GM18507 (cell line): ENCODE measurements at places on chromosomes 2 and 18.

- DNase-seq: no peak
Measured at GRCh38 chr18:11388755-11389680, 220.4 kb upstream of the SLC35G4 start.

DNA sequence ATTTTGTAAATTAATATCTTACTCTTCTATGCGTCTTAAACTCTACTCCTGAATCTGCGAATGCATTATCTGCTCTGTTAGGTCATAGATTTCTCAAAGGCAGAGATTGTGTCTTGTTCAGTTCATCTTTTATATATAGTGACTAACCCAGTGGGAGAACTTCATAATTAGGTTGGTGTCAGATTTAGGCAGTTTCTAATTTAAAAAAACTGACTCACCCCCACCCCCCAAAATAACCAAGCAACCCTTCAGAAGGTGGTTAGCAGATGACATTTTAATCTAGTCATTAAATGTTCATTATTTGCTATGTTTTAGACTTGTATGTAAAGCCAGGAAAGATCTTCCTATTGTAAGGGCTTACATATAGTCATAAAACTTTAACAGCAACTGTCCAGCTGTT, 10.4 kb downstream of the SERPINB12 start:
- no peak for DNase-seq

DNA sequence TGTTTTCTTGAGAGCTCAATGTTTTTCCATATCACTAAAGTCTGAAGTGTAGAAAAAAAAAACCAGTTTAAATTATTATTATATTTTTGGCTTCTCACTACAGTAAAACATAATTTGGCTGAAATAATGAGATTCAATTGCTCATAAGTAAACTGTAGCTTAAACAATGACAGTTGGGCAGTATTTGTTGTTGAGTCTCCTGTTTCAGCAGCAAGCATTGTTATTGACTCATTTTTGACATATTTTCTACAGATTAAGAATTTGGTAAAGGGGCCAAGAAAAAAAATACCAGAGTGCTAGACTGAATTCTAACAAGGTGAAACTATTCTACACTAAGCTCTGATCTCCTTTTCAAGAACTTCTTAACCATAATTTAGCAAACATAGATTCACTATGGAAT, 2070.4 kb upstream of the CELF4 start:
- DNase-seq: no peak

DNA sequence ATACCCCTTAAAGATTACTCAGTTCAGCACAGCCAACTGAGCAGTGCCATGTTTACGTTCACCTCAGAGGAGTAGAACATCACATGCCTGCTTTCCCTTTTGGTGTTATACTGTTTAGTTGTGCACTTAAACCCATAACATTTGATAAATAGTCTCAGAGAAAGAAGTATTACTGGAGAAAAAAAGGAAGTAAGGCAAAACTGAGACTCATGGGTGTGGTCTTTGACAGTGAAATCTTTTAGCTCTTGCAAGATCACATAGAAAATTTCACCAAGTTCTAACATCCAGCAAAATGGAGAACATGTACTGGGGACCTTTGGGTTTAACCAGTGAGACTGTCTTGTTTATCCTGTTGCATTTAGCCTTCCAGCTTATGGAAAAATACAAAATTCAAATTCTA, 5.6 kb downstream of the TANK start:
- DNase-seq: no peak

DNA sequence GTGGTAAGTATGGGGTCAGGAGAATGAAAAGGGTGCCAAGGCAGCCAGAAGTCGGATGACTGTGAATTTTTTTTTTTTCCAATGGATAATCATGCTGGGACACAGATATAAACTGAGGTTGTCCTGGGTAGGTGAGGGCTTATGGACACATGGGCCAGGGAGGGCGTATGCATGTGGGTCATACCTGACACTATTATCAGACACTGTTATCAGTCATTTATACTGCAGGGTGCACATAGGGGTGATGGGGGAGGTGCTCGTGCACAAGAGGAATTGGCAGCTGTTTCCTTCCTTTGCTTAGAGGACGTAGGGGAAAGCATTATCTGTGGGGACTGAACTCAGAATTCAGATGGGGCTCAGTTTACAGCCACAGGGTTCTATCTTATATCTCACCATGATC, 10.1 kb downstream of the CTIF start:
- no peak for DNase-seq

DNA sequence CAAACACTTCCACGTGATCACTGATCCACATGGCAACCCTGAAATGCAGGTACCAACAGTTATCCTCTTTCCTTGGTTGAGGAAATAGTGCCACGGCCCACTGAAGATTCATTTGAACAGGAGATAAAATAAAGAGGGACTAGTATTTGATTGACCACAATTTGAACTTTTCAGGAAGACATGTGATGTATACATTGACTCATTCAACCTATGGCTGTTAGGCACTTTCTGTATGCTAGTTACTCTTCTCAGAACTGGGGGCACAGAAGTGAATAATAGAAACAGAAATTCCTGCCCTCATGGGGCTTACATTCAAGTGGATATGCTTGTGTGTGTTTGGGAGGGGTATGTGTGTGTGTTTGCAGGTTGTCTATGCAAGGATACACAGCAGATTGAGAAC, 199.6 kb downstream of the PRKCE start:
- no peak for DNase-seq

DNA sequence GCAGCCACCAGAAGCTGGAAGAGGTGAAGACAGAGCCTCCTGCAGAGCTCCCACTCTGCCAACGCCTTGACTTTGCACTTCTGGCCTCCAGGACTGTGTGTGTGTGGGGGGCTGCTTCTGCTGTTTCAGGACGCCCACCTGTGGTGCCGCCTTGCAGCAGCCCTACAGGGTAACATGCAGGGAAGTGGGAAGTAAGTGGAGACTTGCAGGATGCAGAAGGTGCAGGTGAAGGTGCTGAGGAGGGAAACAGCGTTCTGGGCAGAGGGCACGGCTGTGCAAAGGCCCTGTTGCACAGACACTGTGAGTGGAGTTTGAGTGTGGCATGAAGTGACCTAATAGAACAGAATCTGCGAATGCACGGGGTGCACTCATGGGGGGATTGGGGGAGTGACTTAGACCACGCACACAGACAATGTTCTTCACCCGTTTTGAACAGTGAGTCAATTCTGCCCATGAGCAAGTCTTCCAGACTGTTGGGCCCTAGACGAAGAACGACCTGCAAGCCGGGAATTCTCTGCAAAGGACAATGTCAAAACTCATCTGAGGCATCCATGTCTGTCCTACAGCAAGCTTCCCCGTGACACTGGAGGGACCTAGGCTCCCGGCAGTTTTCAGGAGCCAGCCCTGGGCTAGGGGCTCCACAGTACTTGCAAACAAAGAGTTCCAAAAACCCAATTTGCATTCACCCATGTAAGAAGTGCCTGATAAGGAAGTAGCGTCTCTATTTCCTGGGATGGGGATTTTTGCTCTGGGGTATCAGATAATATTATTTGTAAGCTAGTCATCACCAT, 19.0 kb downstream of the MBP start:
- no peak for DNase-seq

DNA sequence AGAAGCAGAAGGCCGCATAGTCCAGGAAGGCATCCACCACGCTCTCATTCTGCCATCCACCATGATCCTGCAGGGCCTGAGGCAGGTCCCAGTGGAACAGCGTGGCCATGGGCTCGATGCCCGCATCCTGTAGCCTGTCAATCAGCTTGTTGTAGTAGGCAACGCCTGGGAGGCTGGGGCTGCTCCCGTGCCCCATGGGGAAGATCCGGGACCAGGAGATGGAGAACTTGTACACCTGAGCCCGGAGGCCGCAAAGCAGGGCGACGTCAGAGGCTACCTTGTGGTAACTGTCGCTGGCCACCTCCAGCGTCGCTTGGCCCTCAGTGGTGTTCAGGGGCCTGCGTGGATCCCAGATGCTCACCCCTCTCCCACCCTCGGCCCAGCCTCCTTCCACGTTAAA, 19.5 kb downstream of the LCT start:
- no peak for DNase-seq

DNA sequence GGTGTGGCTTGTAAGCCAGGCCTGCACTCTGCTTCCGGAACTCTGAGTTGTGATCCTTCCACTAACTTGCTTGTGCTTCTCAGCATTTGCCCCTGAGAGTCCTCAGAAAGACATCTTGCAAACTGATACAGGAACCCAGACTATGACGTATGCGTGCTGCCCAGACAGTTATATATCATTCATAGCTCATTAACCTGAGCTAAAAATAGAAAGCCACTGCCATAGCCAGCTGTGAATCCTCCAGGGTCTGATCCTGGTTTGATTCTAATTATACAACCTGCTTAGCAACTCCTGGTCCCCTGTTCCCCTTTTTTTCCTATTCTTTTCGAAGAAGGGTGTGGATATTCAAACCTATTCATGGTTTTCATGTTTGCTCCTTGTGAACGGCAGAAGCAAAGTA, 63.7 kb downstream of the MARCHF4 start:
- DNase-seq: no peak

DNA sequence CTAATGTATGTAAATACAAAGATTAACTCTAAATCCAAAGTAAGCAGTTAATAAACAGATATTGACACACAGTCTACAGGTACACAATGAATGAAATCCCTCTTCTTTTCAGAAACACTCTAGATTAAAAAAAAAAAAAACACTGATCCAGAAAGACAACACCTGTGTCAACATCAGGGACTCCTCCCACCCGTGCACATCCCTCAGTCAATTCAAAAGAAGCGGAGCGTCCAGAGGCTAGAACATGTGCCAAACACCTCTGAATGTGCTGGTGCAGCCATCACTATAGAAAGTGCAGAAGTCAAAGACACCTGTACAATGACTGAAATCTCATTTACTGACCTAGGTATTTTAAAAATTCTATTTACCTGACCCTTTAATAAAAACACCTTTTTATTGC, 622.6 kb upstream of the ID2 start:
- no peak for DNase-seq

DNA sequence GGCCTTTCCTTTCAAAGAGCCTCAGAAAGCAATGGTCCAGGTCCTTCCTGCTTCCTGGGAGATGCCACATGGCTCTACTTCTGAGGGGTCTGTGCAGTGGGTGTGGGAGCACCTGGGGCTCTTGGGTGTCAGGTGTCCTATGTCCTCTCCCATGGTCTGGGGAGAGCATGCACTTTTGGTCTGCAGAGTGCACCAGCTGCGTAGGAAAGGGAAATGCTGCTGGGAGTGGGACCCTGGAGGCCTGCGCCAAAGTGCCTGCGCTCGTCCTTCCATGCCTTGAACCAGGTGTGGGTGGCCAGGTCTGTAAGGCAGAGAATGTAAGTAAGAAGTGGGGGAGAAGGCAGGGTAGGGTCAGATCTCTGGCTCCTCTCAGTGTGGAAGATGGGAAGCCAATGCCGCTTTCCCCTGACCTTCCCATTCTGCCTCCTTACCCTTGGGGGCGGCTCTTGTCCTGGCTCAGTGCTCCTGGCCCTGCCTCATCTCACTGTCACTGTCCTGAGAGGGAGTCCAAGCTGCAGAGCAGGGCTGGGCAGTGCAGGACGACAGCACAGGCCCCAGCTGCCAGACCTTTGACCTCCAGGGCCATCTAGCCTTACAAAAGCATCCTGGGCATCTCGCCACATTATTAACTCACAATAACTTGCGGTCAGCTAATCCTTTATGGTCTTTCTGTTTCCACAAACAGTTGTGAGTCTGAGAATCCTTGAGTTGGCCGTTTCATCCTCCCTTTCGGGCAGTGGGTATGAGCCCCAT, 6.6 kb upstream of the PROM2 start:
- no peak for DNase-seq

DNA sequence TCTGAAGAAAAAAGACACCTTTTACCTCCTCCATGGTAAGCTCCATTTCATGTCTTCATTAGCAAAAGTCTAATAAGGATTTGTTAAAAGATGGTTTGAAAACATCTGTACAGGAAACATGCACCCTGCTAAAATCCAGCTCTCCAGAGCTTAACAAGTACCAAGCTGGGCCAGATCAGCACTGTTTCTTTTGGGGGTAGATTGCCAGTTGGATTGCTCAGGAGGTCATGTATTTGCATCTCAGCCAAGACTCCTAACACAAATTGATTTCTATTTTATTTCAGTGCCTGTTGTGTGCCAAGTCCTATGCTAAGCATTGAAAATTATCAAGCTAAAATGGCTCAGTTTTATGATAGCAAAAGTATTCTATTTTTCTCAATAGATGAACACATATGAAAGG, 3.4 kb upstream of the TMEM182 start:
- no peak for DNase-seq

DNA sequence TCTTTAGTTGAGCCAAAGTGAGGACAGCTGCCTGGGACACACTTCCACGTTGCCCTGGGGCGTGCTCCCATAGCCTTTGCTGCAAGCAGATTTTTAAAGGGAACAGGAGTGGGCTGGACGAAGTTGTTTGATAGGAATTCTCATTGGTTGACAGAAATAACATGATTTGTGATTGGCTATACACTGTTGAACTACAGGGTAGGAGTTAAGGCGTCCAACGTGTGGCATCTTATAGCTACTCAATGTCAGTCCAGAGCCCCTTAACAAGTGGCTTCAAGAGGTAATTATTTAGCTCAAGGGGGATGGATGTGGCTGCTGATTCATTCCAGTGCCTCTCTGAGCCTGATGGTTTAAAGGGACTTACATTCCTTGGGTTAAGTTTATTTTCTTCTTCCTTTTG, 65.5 kb downstream of the ACAA2 start:
- no peak for DNase-seq

DNA sequence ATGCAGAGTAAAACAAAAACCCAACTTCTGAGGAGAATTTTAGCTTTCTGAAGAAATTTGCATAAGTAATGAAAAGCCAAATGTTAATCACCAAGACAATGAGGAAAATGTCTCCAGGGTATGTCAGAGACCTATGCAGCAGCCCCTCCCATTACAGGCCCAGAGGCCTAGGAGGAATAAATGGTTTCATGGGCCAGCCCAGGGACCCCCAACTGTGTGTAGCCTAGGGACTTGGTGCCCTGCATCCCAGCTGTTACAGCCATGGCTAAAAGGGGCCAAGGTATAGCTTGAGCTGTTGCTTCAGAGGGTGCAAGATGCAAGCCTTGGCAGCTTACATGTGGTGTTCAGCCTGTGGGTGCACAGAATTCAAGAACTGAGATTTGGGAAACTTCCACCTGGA, 1256.9 kb upstream of the PIK3C3 start:
- DNase-seq: no peak

- DNase-seq: no peak
Measured at GRCh38 chr2:217798191-217798590, 204.6 kb downstream of the TNS1 start.

DNA sequence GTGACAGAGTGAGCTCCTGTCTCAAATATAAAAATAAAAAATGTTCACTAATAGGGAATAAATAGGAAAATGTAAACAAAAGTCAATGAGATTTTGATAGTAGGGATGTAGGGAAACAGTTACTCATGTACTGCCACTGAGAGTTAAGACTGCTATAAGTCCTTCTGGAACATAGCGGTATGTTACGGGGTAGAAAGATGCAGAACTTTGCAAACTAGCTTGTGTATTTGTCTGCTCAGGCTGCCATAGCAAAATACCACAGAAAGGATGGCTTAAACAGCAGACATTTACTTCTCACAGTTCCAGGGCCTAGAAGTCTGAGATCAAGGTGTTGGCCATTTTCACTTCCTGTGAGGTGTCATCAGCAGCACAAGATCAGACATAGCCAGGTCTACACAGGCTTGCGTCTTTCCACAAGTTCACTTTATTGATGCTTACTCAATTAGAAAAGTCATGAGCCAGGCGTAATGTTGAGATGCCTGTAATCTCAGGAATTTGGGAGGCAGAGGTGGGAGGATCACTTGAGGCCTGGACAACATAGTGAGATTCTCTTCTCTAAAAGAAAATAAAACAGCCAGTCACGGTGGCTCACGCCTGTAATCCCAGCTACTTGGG, 8.8 kb downstream of the TXNDC2 start:
- no peak for DNase-seq
